ENCODE measurements at places on chromosomes 3 and 15. TPM values are rescaled to one million over a fixed set of nuclear protein-coding genes. Genes with fewer than 3 reads are reported as not detected.

DNA sequence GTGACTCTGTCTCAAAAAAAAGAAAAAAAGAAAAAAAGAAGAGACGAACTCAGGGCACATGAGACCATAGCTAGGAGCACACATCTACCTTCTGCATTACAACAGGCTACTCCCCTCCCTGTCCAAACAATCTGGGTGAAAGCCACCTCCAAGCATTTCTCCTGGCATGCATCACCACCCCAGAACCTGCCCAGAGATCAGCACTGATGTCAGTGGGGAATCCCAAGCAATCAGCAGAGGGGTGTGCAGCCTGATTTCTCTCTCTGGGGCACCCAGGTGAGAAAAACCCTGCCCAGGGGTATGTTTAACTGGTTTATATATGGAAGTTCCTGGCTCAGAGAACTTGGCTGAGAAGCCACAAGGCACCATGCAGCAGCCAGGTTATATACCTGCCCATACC, 59.4 kb downstream of the CDC25A start:
- no peak for DNase-seq

DNA sequence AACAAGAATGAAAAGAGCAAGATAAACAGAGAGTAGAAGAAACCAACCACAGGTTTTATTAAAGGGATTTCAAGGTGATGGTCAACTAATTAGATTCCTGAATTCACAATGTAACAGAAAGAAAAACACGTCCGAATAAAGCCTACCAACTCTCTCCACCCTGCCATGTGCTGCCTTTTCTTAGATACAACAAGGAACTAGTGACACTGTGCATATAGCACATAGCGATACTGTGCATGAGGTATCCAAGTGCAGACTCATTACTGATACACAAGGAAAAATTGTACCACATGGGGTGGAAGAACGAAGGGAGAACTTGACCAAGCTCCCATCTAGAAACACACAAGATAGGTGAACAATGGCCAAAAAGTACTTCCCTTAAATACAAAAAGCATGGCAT, 154.6 kb downstream of the MAGI1 start:
- DNase-seq = no peak

GRCh38 chr3:183808355-183808754, 17.0 kb downstream of the MAP6D1 start:
- no peak for DNase-seq

- no peak for DNase-seq
These were observed 181.5 kb upstream of the LPP start for GRCh38 chr3:187972454-187972853.

- no peak for DNase-seq
These were observed 64.8 kb upstream of the HEG1 start for GRCh38 chr3:125120379-125121122.

GRCh38 chr3:56005196-56005805, 463.0 kb downstream of the ERC2 start:
- DNase-seq = no peak

DNA sequence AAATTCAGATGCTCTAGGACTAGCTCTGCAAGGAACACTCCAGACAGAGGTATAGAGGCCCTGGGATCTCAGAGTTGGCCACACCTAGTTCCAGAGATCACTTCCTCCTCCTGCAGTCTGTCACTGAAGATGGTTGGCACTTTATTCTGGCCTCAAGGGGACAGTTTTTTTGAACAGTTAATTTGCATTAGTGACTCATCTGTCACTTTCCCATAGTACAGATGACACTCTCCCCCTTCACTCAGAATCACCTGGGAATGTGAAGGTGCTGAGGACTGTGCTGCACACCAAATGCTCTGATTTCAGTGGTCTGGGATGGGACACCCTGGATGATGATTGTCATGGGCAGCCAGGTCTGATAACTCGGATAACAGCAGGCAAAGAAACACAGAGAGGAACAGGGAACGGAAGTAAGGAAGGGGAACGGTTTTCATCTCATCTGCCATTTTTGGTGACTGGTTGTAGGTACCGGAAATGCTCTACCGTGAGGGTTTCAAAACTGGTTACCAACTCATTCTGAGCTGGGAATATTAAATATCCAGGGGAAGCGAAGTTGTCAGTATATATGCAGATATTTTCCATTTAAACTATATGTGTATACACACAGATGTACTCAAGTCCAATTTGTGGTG, 232.5 kb upstream of the ST8SIA2 start:
- no peak for DNase-seq

DNA sequence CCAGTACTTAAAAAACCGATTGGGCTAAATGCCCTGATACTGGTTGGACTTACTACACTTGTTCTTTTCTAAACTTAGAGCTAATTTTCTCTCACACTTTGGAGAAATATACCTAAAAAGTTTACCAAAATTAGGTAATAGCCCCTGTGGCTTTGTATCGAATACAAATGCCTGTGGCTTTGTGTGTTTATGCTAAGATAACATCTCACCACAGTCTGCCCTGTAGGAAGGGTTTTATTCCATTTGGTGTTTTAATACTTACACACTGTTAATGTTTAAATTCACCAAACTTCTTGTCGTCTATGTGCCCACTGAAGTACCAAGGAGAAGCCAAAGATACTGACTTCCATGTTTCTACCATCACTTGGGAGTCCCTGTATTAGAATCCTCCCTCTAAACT, 66.4 kb downstream of the BCHE start:
- DNase-seq = no peak

DNA sequence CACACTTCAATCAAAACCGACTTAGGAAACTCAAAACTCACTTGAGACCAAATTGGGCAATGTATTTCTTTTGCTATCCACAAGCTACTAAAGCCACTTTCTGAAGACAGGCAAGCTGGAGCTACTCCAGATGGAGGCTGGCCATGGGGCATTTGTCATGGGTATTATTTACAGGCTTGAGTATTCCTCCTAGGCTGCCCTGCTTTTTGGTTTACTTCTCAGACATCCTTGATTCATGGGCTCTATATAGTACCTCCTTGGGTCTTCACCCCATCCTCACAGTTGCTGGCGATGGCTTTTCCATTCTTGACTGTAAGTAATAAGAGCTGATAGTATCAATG, 18.6 kb upstream of the SYNM start:
- no peak for DNase-seq

- no peak for DNase-seq
These were observed 83.3 kb downstream of the MCTP2 start for GRCh38 chr15:94314639-94315038.

DNA sequence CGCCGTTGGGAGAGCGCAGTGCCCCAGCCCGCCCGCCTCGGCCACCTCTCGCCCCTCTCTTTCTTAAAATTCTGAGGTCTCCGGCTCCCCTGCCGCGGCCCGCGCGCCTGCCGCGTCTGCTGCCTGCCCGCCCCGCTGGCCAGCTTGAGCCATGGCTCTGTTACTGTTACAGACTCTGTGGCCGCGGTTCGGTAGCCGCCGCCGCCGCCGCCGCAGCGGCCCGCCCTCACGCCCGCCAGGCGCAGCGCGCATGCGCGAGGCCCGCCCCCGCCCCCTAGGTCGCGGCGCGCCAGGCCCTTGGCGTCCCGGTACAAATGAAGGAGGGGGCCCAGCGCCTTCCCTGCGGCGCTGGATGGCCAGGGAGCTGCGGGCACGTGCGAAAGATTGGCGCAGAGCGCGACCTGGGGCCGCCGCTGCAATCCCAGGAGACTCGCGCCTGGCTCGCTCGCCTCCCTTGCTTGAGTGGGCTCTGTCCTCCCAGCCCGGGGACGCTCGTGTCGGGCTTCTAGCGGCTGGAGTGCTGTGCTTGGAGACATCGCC, at the start of gene ONECUT1:
Gene ONECUT1, minus strand, starts transcription at position 168 of the 540 bp plus-strand sequence. CDS start 452 bp downstream, outside the sequence.
- DNase-seq = peak; percentile 90

DNA sequence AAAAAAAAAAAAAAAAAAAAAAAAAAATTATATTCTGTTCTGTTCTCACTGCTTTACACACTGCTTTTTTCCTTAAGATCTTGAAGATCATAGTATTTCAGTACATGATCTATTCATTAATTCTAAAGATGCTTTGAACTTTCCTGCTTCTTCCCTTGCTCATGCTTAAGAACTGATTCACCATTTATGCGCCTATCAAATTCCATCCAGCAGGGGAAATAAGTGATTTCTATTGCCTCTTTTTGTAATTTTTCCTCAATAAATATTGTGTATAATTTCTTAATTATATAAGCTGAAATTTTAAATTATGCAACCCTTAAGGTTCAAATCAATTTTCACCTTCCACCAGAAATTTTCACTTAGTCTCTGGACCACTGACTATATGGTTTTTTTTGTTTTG, 10.6 kb downstream of the DENND6A start:
- DNase-seq = no peak

GRCh38 chr3:14453876-14454638, 51.7 kb downstream of the SLC6A6 start:
- DNase-seq = no peak

- DNase-seq = no peak
These were observed 224.0 kb upstream of the RGMA start for GRCh38 chr15:93312891-93313486.

DNA sequence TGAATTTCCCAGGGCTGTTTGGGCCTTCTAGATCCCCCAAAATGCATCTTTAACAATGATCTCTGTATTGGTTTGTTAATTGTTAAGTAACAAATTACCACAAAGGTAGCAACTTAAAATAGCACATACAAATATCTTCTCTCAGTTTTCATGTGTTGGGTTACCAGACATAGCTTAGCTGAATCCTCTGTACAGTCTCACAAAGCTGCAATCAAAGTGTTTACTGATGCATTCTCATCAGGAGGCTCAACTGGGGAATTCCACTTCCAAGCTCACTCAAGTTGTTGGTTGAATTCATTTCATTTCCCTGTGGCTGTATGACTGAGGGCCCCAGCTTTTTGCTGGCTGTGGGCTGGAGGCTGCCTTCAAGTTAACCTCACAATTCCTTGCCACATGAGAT, 297.6 kb downstream of the RPLP1 start:
- no peak for DNase-seq

DNA sequence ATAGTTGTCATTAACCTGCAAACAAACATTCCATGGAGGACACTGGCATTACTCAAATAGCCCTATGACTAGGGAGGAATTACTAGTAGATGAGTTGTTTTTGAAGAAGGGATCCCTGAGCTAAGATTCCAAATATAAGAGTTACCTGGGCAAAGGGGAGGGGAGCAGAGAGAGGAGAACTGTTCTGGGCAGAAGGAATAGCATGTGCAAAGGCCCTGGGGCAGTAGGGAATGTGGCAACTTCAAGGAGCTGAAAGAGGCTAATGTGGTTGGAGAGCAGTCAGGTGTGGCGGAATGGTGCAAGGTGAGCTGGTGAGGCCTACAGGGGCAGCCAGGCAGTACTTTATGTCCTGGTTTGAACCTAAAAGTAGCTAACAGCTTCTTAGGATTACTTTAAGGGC, 5.8 kb upstream of the IL17RD start:
- DNase-seq = no peak

DNA sequence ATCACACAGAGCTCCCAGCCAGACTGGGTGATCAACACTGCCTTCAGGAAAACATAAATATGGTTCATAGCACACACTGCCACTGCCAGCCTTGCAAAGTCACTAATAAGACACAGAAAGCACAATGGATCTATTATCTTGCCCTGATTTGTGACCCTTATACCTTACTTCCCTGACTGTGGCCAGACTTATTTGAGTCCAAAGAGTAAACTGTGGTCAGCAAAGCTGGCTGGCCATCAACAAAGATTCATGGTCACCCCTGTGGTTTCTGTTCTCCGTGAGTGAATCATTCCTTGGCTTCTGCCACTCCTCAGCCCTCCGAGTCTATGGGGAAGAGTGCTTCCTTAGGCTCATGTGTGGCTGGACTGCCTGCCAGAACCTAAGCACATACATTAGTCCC, 437.7 kb downstream of the RAP2B start:
- no peak for DNase-seq

GRCh38 chr3:12476238-12476897, 7.9 kb upstream of the TSEN2 start:
- no peak for DNase-seq

- DNase-seq = no peak
These were observed 51.5 kb downstream of the ZMAT3 start for GRCh38 chr3:179020112-179020511.

DNA sequence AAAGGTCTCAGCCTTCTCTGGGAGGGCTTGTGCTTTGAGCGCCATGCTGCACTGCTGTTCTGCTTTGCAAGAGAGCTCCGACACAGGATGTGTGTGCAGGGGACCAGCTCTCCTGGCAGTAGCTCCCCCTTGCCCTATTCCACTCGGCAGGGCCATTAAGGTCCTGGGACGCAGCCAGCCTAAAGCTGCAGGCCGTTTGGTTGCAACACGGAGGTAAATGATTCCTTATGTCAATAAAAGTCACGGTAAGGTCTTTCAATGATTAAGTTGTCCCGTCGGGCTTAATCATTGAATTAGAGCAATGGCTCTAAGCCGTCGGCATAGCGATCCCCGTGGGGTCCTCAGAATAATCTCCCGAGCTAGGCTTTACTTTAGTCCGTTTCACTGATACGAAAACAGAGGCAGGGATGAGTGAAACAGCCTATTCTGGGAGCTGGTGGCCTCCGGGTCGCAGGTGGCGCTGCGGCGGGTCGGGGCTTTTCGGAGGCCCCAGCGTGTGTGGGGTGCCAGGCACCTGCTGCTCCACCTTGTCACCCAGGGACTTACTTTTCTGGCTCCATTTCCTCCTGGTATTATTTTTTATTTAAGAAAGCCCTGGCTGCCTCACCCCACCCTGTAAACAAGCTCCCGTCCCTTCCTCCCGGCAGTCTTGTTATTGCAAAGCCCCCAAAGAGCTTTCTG, 525.2 kb downstream of the OCA2 start:
- peak; percentile 66 for DNase-seq

DNA sequence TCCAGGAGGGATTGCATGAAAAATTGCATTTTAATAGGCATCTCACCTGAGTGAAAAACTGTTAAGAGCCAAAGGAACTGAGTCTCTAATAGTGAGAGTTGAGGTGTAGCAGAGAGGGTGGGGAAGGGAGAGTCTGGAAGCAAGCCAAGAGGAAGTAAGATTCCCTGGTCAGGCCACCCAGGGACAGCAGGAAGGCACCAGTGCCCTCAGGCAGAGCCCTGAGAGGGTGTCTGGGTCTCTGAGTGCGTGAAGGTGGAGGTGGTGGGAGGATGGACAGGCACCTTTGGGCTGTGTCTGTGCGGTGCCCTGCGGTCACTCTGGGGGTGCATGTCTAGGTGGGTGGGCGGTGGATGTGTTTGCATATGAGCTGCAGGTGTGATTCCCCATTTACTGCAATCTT, 300.4 kb upstream of the ROPN1 start:
- DNase-seq = no peak

- DNase-seq = peak; percentile 45
These were observed 76.1 kb upstream of the PLSCR4 start for GRCh38 chr3:146326875-146327543.

DNA sequence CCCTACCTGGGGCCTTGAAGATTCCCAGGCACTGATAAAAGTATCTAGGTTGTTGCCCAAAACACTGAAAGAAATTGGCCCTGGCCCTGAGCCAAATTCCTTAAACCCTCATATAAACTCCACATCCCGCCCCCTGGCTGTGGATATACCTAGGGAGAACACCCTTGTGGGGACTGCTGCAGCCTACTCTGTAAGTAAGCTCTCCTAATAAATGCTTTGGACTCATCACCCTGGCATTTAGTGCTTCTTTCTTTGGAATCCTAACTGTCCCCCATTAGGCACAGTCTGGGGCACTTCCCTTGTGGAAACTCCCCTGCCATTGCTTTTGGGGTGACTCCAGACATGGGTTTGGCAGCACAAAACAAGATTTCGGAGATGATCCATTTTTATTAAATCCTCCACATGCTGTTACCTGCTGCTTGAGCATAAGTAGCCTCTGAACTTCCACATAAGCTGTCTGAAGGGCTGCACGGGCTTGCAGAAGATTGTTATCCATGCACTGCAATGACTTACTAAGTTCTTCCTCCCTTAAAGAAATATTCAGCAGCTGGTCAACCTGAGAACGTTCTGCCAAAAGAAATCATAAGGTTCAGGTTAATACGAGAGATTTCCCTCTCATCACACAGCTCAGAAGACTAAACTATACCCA, 46.4 kb downstream of the ZNF106 start:
- no peak for DNase-seq

The FANCD2 gene
- total RNA-seq = 1.7 TPM

The TRIM59 gene
- total RNA-seq = 0.95 TPM

The ZNF619 gene
- total RNA-seq = 2.9 TPM
